IPS DF 19.7 (cell line): ENCODE measurements at places on chromosomes 16 and 17.

- no peak for DNase-seq
These were observed 70.0 kb upstream of the FAM20A start for GRCh38 chr17:68670967-68671693.

- DNase-seq: no peak
These were observed at the start of gene SLC46A1 for GRCh38 chr17:28405632-28406472. Gene SLC46A1, minus strand, starts transcription at chr17:28406212. Its CDS starts 98 bp downstream, at chr17:28406114.

DNA sequence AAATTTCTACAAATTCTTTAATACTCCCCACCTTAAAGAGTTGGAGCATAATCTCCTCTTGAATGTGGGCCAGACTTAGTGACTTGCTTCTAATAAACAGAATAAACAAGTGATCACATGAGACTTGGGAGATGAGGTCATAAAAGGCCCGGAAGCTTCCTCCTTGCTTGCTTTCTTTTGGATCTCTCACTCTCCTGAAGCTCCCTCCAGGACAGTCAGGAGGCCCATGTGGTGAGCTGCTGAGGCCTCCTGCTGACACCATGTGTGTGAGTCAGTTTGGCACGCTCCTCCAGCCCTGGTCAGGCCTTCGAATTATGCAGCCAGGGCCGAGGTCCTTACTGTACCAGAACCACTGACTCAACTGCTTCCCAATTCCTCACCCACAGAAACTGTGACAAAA, 53.2 kb downstream of the NDEL1 start:
- no peak for DNase-seq

- DNase-seq: no peak
These were observed 53.9 kb upstream of the NETO2 start for GRCh38 chr16:47197536-47198179.

- no peak for DNase-seq
These were observed 403.4 kb downstream of the WWOX start for GRCh38 chr16:78502812-78503350.

- no peak for DNase-seq
These were observed at the start of the genes ARSG and SLC16A6 for GRCh38 chr17:68290955-68291835. Gene ARSG, plus strand, starts transcription at chr17:68291495. Its CDS starts 15,999 bp downstream, at chr17:68307494. Gene SLC16A6, minus strand, starts transcription at chr17:68291127. Its CDS starts 12,807 bp downstream, at chr17:68278320.

- no peak for DNase-seq
These were observed 145.8 kb downstream of the CYLD start for GRCh38 chr16:50887500-50888298.

DNA sequence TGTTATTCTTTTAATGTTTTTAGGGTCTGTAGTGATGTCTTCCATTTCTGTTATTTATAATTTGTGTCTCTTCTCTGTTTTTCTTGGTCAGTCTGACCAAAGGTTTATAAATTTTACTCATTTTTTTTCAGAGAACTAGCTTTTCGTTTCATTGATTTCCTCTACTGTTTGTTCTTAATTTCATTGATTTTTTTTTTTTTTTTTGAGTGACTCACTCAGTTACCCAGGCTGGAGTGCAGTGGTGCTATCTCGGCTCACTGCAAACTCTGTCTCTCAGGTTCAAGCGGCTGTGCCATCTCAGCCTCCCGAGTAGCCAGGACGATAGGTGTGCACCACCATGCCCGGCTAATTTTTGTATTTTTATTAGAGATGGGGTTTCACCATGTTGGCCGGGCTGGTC, 12.6 kb upstream of the UBTF start:
- no peak for DNase-seq

DNA sequence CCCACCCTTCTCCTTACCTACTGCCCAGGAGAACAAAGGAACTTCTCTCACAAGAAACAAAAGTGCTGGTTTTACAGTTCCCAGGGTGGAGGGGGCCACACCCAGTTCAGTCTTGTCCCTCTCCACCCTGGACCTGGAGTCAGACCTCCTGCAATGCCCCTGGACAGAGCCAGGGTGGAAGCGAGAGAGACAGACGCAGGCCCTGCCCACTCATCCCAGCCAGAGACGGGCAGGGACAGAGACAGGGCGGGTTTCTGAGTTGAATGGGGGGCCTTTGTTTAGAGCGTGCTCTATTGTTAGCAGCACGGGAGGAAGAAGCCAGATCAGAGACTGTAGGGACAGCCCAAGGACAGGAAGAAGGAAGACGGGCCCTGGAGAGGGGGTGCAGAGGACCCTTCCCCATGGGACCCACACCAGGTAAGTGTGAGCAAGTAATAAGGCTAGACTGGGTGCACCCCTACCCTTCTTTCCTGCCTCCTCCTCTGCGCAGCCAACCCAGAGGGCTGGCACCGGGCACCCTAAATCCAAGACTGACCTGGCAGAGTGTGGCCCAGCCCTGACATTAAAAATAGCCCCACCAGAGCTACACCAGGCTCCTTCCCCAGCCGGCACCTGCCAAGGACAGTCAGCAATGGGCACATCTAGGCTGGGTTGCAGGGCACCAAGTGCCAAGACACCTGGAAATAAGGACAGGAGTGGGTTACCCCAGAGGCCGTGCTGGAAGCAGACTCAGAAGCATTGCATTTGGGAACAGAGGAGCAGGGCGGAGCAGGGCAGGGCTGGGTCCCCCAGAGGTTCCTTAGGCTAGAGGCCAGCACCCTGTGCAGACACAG, 10.9 kb downstream of the JUP start:
- no peak for DNase-seq

DNA sequence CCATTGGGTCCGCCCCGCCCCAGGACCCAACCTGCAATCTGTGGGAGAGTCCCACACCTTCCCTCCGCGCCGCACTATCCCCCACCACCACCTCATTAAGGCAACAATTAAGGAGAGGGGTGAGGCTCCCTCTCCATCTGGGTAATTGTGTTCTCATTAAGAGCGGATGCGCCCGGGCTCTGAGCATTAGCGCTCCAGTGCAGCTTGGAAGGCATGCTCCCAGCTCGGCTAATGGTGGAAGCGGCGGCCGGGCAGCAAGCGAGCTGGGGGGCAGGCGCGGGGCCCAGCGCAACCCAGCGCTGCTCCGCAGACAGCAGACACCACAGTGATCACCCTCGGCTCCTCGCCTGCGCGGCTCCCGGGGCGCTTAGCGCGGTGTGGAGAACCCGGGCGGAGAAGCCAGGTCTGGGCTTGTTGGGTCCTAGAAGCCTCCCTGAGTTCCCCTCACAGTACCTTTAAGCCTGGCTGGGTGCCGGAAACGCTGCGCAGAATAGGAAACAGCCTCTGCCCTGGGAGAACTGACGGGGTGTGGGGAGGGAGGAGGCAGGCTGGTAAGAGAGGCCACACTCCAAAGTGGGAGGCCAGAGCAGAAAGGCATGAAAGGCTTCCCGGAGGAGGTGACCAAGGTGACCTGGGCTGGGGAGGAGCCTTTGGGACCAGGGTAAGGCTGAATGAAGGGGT, 6.4 kb downstream of the CBLN1 start:
- no peak for DNase-seq

DNA sequence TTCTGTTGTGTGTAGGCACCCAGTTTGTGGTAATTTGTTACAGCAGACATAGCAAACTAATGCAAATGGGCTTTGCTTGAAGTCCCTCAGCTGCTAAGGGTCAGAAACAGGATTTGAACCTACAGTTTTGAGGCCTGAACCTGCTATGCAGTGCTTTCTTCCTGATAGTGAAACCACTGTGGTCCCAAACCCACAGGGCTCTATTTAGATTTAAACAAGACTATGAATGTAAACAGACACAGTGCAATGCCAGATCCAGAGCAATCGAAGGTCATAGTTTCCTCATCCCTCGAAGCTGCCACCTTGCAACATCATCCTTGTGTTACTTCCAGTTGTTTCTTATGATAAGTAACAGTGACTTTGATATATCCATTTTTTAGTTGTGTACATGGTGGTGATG, 630.2 kb downstream of the WWOX start:
- DNase-seq: no peak

- no peak for DNase-seq
These were observed 68.5 kb upstream of the ATP2A3 start for GRCh38 chr17:4032738-4033137.

DNA sequence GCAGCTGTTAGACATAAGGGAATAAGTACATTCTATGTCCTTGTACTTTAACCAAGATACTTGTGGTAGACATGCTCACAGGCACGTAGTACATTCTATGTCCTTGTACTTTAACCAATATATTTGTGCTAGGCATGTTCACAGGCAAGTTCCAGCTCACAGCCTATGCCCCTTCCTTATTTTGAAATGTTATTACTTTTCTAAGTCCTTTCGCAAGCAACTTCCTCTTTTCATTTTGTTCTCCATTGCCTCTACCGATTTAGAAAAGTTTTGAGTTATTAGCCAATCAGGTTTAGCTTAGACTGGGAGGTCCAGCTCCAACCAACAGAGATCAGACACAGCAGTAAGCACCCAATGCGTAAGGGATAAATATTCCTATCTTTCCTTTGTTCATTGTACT, 60.1 kb upstream of the NUDT7 start:
- no peak for DNase-seq

DNA sequence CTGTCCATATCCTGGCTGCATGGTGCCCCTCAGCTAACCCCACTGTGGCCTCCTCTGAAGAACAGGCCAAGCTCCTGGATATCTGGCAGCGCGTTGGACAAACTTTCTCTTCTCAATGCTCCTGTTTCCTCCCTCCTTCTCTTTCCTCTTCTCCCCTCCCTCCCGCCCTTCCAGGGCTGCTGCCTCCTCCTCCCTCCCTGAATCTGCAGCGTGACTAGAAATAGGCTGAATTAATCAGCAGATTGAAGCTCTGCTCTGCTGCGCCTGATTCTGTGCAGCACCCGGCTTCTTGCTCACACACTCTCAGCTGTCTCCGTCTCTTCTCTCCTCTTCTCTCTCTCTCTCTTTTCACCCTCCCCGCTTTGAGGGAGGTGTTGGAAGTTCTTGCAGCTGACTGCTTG, 19.8 kb downstream of the TMEM94 start:
- no peak for DNase-seq

DNA sequence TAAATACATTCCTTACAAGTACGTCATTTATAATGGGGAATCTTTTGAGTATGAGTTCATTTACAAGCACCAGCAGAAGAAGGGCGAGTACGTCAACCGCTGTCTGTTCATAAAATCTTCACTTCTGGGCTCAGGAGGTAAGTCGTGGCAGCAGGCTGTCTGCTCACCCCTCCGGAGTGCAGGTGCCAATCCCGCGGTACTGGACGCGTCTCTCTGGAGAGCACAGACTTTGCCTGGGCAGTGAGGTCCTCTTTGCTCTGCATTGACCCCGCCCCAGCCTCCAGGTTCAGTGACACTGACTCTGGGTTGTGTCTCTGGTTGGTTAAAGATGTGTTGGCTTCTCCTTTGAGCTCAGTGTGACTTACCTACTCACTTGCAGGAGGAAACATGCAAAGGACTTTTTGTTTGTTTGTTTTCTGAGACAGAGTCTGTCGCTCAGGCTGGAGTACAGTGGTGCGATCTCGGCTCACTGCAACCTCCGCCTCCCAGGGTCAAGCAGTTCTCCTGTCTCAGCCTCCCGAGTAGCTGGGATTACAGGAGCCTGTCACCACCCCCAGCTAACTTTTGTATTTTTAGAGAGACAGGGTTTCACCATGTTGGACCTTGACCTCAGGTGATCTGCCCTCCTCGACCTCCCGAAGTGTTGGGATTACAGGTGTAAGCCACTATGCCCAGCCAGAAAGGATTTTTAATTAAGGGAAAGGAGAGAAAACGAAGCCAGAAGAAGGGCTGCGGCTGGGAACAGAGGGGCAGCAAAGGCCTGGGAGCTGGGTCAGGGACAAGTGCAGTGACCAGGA, 31.2 kb downstream of the RNF213 start:
- DNase-seq: no peak

DNA sequence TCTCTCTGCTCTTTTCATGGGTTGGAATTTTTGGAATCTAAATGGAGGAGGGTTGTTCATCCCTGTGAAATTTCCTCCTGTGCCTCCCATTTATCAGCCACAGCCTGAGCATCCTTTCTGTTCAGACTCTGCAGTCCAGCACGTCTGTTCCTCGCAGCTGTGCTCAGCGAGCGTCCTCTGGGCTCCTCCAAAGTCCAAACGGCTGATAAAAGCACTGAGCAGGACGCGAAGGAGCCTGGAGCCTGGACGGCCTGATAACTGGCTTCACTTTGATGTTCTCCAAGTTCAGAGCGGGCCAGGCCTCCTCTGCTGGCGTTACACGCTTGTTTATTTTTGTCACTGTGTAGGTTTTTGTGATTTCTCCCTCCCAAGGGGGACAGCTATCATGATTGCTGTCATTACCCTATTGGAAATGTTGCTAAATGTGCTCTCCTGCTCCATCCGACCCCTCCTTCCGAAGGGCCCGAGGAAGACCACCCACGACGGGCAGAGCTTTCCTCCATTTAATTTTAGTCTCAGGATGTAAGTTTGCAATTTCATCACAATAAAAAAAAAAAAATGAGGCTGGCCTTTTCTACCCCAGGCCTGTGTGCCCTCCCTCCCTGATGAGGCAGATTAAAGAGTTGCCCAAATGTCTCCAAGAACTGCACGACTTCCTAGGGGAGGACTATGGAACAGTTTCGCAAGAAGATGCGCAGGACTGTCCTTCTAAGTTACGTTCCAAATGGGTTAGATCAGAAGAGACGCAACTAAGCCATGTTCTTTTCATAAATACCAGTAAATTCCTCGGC, 290.5 kb upstream of the FOXF1 start:
- no peak for DNase-seq

DNA sequence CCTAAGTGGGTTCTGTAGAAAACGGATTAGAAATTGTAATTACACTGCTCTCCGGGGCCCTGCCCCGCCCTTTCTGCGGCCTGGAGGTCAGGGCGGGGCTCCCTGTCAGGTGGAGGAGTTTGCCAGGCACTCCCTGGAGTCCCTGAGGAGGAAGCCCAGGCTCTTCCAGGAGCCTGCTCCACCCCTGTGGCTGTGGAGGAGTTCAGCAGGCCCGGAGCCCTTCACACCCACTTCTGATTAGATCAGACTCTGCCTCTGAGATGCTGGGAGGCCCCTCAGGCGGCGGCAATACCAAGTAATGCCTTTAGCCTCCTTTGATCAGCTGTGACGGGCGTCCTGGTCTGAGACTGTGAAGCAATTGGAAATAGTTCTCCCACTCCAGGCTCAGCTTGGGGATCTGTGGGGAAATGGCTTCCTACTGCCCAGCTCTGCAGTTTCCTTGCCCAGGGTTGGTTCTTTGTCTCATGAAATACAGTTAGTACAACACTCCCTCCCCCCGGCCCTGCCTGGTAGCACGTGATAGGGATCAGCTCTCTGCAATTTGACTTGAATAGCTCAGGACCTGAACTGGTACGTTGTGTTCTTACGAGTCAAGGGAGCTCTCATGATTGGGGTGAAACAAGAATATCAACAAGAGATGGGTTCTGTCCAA, 22.3 kb downstream of the BAIAP2 start:
- no peak for DNase-seq

DNA sequence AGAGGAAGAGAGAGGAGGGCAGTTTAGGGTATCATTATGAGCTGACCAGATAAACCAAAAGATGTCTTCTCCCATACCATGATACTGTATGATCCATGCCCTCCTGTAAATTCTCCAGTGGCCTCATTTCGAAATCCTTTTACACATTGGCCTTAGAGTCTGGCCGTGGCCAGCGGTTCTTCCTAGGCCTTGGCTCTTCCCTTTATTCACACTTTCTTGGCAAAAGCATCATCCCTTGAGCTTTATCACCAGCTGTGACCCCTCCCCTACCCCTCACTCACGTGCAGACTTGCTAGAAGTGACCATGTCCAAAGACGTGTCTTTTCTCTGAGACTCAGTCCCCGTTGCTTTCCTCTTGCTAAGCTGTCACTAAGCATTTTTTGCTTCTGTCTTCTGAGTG, 22.8 kb downstream of the KATNIP start:
- DNase-seq: no peak
